ENCODE measurements at places on chromosomes 3 and 15.
A peak's percentile ranks its signal among the peaks of the same experiment; 100 is the strongest.

- no peak for DNase-seq
These were observed 18.7 kb downstream of the CHST14 start for GRCh38 chr15:40489274-40490175.

DNA sequence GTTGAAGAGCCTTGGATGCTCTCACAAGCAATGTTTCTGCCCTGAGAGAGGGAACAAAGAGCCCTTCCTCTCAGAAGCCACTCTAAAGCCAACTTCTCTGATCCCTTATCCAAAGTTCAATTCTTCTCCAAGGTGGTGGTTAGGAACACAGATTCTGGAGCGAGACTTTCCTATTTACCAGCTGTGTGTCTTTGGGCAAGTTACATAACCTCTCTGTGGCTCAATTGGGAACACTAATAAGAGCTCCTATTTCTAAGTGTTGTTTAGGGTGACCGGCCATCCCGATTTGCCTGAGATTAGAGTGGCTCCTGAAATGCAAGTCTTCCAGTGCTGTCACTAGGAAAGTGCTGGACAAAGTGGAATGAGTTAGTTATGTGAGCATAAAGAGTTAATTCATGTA is 108.8 kb upstream of the PTX3 start:
- no peak for DNase-seq

GRCh38 chr3:169288553-169288952 is 375.0 kb downstream of the MECOM start:
- DNase-seq = no peak

GRCh38 chr3:54133196-54133595 is 10.8 kb downstream of the CACNA2D3 start:
- no peak for DNase-seq

DNA sequence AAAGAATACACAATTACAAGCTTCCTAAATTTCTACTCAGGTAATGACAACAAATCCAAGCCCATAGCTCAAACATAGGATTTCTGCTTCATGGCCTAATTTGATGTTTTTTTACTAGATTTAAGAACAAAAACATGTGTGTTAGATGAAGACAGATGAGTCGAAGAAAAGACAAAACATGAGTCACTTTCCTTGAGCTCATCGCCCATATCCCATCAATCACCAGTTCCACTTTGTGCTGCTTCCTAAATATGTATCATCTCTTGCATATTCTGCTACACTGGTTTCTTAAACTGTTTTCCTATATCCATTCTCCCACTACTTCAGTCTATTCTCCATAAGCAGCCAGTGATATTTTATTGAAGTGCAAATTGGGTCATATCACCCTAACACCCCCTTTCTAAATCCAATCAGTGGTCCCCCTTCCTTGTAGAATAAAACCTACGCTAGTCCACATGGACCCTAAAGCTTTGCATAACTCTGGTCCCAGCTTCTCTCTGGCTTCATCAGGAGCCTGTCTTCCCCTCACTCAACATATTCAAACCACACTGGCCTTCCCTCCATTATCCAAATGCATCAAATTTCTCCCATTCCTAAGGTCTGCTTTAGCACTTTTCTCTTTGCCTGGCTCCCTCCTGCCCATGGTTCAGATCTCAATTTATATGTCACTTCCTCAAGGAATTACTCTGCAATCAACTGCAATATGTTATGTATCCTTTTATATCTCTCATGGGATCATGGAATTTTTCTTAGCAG is 1033.9 kb downstream of the FHIT start:
- DNase-seq = no peak

GRCh38 chr3:72517336-72517735 is 330.9 kb downstream of the SHQ1 start:
- no peak for DNase-seq

GRCh38 chr3:173241727-173242126 is 100.7 kb upstream of the SPATA16 start:
- no peak for DNase-seq

- no peak for DNase-seq
These were observed 110.3 kb upstream of the TMC3 start for GRCh38 chr15:81484086-81484955.

- DNase-seq = no peak
These were observed 206.5 kb upstream of the ICE2 start for GRCh38 chr15:60685346-60685937.

- DNase-seq = no peak
These were observed 14.8 kb downstream of the PXYLP1 start for GRCh38 chr3:141246224-141246957.

GRCh38 chr3:76383781-76384180 is 598.4 kb upstream of the ZNF717 start:
- no peak for DNase-seq

GRCh38 chr3:114552527-114552812 is 258.6 kb downstream of the TIGIT start:
- DNase-seq = no peak

GRCh38 chr15:81293728-81294515 is 30.0 kb downstream of the STARD5 start:
- DNase-seq = peak; percentile 79

DNA sequence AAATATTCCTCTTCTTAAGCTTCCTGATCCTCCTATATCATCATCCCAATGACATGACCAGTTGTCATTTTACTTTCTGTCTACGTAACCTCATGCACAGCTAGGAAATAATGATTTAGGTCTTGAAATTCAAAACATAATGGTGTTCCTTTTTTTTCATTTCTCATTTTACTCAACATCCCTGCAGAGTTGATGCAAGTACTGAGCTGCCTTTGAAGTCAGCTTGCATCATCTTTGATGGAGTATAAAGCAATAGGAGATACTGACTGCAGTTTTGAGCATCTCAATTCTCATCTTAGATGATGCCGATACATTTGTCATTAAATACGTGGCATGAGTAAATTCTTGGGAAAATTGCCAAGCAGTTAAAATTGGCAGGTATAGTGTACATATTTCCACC is 346.1 kb downstream of the ZIC1 start:
- DNase-seq = no peak

DNA sequence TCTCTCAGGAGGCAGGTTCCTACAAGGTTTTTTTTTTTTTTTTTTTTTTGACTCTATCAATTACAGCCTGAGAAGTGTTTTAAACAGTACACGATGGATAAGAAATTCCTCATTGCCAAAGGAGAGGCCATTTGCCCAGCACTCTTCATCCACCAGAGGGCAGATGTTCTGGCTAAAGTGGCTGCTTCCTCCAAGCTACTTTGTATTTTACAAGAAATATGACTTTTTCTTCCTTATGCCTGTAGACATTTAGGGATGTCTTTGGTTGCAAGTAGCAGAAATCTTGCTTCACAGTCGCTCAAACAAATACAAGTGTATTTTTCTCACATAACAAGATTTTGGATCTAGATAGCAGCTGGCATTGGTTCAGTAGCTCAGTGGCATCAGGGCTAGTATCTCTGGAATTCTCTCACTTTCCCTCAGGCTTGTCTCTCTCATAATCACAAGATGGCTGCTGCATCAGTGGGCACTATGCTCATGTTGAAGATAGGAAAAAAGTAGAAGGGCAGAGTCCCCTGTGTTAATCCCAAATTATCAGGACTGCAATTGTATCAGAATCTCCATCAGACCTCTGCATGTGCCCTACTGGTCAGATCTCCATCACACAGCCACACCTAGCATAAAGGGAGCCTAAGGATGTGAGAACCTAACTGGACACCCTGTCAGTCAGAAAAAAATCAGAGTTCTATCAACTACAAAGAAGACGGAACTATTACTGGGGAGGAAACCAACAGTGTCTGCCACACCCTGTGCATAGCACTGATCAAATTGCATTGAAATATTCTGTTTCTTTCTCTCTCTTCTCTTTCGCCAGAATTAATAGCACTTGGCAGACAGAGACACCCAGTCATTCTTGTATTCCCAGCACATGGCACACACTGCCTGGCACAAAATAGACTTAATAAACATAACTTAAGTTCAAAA is 138.9 kb upstream of the COL8A1 start:
- no peak for DNase-seq

DNA sequence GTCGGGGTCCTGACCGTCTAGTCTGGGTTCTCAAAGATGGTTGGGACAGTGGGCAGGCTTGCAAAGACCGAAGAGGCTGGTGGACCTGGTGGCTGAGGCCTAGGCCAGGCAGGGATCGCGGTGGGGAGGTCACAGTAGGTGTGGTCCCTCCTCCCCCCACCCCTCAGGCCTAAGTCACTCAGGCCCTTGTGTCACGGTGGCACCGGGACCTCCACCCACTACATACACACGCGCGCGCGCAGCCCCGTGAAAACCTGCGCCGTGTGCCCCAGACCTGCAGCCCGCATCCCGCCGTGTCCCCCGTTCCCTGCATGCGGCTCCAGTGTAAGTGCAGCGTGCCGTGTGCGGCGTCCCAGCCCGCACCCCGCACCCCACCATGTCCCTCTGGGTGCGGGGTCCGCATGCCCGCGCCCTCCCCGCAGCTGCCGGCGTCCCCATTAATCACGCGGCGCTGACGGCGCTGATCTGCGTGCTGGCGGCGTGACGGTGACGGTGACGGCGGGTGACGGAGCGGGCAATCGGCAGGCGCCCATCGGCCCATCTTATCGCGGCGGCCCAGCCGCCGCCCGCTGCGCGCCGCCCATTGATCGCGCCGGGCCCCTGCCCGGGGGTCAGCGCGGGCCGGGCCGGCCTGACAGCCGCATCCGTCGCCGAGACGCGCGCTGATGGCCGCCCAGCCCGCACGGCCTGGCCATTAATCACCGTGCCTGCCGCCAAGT is 24.4 kb downstream of the SEC61A1 start:
- DNase-seq = peak; percentile 32

DNA sequence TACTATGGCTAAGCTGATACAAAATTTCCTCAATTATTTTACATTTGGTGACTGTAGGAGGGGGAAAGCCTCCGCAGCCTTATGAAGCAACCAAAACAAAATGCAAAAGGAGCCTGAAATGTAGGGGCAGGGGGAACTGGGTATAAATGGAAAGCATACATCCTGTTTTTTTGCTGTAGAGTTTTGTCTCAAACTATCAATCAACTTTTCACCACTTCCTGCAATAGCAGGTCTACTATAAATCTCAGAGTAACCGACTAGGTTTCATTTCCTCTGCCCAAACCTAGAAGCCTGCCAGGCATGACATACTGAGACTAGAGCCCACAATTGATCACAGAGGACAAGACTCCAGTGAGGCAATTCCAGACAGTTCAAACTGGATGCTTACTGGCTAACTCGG is 91.3 kb downstream of the SHQ1 start:
- DNase-seq = no peak

- no peak for DNase-seq
These were observed 15.9 kb downstream of the ADCY5 start for GRCh38 chr3:123432832-123433523.

DNA sequence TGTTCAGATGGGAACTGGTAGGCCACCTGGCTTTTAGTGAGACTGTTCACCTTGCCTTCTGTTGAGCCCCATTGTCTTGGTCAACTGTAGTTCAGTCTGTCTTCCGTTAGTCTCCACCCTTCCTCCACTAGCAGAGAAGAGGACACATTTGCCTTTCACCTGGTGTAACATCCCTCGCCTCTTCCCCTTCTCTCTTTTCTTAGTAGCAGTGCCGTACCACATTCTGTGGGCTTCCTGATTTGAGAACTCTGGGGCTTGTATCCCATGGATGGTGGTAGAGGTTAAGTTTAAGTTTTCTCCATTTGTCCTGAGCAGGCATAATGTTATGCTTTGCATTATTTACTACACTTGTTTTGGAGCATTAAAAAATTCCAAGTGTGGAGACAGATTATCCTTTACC is 49.3 kb downstream of the RAB7A start:
- no peak for DNase-seq

DNA sequence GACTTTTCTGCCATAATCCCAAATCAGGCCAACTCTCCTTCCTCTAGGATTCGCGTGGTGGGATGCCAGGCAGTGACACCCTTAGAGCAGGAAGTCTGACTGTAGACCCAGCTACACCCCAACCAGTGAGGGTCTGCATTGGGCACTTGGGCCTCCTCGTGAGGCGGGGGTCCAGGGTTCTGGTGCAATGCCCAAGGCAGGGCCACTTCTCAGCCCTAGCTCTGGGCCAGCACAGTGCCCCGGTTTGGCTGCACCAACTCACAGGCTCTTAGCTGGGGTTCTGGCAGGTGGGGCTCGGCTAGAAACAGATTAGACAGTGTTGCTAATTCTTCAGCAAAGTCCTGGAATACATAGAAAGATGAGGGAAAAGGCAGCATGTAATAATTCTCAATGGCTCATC is 12.7 kb downstream of the CDAN1 start:
- no peak for DNase-seq

- peak; percentile 64 for DNase-seq
These were observed 103.6 kb upstream of the ICE2 start for GRCh38 chr15:60582370-60583036.

DNA sequence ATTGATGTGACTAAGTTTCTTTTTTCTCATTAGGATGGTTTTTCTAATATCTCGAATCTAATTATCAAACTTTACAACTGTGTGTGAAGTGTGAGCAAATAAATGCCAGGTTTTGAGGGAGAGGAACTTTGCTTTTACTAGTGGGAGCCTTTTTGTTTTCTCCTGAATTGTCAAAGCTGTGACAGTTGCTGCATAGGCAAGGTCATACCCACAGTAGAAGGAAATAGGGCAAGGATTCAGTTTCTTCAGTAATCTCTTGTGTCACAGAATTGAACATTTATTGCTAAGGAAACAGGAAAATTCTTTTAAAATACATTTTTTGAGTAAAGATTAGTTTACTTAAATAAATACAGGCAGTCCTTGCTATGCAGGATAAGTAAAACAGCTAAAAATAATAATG is 19.5 kb downstream of the GMPS start:
- no peak for DNase-seq

Data from stimulated activated naive CD4-positive, alpha-beta T cell treated with Interleukin-2 at 50 U/mL for 16 hours (primary cell).